ENCODE measurements at places on chromosomes 16 and 17.
A peak's percentile ranks its signal among the peaks of the same experiment; 100 is the strongest.

- DNase-seq: no peak
Measured at GRCh38 chr17:78912082-78912481, 9.1 kb upstream of the CEP295NL start.

DNA sequence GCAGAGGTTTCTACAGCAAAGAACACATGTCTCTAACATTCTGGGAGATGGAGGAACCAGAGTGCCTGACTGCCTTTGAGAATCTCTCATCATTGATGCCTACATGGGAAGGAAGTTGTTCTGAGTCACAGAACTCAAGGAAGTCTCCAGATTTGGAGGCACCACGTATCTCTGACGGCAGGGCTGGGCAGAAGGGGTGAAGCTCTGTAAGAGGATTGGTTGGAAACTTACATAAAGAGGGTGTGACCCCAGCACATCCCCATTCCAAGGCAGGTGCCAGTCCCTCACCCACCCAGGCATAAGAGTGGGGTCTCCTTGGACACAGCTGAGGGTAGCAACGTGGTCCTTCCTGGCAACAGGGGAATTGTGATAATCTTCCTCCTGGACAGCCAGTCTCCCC lies 17.4 kb downstream of the TNFRSF13B start:
- no peak for DNase-seq

DNA sequence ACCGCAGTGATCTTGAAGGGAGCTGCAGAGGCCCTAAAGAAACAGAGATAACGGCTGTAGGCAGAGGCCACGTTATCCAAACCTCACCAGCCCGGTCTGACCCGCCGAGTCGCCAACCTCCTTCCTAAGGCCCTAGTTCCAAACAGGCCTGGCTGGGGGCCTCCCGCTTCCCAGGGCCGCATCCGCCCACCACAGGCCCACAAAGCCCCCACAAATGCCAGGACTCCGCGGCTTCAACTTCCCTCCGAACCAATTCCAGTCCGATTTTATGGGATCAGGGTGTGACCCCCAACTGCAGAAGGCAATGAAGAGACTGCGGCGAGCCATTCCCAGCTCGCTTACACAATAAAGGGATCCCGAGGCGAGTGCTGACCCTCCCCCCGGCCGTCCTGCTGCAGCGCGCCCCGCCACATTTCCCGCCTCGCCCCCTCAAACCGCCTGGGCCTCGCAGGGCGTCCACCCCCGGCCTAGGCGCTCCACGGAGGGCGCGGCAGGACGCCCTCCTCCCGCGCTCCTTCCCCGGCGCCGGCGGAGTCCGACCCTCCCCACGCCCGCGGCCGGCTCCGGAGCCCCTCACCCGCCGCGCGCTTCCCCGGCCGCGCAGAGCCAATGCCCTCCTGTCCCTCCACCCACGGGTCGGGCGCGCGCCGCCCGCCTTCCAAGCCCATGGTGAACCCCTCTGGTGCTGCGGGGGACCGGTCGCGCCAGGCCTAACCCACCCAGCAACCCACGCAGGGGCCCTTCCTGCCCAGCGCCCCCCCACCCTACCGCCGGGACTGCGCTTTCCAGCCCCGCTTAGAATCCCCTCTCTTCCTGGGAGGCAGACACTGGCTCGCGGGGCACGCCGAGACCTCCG lies 926 bp downstream of the MYH10 start:
- no peak for DNase-seq

- no peak for DNase-seq
Measured at GRCh38 chr17:61205931-61206330, 193.7 kb upstream of the TBX2 start.

DNA sequence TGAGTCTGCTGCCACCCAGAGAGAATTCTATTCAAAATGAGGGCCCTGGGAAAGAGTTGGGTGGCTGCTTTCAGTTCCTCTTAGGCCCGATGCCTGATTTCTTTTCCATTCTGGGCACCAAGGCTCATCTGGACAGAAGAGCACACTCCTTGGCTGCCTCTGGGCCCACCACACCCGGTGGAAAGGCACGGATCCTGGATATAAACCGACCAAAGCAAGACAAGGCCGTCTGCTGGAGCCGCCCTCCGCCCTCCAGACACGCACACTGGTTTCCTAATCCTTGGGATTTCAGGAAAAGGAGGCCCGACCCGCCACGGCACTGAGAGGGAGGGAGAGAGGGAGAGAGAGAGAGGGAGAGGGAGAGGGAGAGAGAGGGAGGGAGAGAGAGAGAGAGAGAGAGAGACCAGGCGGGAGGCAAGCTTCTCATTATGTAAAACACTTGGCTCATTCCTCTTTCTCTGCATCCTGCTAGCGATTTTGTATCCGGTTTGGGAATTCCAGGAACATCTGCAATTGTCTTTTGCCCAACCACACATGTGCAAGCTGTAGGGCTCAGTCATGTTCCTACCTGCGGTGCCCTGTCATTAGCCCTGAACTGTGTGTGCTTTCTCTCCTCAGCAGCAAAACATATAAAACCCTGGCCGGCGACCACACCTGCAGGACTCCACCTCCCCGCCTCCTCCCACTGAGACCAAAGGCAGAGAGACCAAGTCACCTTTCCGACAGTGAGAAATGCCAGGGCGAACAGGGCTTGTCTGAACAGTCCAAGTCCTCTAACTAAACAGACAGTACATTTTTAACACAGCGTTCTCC lies 347.2 kb downstream of the SOX9 start:
- DNase-seq: no peak

DNA sequence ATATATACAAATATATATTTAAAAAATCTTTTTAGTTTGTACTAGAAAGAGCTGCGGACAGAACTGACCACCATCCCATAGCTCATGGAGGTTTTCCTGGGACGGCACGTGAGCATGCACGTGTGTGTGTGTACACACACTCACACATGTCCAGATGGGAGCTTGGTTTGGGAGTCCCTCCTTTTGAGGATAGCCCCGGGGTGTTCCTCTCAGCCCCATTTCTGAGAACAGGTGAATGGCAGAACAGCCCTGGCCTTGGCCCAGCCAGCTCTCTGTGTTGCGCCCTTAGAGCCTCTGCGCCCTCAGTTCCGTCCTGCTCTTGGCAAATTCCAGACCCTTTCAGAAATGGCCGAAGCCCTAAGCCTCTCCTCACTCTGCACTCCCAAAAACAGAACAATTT lies 70.1 kb downstream of the AMFR start:
- DNase-seq: no peak

DNA sequence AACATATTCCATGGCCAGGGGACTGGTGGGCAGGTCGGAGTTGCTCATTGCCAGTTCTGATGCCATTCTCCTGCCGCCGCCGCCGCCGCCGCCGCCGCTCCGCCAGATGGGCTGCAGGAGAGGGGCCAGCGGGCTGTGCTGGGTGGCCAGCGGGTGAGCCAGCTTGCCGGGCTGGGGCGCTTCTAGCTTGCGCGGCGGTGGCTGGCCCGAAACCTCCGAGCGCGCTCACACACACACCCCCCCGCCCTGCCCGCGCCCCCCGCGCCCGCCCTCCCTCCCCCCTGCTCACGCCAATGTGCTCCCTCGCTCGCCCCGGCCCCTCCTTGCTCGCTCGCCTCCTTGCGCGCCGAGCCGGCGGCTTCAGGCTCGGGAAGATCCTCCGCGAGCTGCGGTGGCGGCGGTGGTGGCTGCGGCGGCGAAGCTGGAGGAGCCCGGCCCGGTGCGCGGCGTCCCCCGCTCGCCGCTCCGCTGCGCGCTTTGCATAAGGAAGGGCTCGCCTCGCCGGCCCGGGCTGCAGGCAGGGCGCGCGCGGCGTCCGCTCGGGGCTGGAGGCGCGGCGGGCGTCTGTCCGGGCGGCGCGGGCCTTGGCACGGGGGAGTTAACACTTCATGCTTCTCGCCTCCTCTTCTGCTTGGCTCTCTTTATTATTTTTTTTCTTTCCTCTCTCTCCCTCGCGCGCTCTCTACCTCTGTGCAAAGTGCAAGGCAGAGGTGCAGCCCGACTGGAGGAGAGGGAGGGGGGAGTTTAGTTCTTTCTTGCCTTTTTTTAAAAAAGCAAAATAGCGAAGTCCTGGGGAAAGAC lies 500 bp downstream of the MAF start:
- DNase-seq: no peak

- DNase-seq: no peak
Measured at GRCh38 chr17:55053855-55054254, 85.3 kb downstream of the STXBP4 start.

DNA sequence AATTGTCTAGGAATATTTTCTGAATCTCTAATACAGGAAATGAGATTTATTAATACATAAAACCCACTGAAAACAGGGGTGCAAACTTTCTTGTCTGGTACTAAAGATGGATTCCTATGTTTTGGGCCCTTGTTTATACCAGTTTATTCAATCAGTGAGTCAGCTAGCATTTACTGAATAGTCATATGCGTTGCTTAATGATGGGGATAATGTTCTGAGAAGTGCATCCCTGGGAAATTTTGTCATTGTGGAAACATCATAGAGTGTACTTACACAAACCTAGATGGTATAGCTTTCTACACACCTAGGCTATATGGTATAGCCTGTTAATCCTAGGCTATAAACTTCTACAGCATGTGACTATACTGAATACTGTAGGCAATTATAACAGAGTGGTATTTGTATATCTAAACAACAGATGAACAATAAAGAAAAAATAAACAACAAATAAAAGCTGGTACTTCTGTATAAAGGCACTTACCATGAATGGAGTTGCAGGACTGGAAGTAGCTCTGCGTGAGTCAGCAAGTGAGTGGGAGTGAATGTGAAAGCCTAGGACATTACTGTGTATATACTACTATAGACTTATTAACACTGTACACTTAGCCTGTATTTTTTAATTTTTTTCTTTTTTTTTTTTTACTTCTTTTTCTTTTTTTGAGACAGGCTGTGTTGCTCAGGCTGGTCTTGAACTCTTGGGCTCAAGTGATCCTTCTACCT lies 63.7 kb downstream of the SIAH1 start:
- DNase-seq: no peak

GRCh38 chr16:56005958-56006357 lies 130.8 kb upstream of the CES5A start:
- no peak for DNase-seq

- DNase-seq: no peak
Measured at GRCh38 chr17:50660042-50660886, 25.6 kb downstream of the ABCC3 start.

GRCh38 chr16:23434380-23434779 lies 18.6 kb downstream of the COG7 start:
- peak; percentile 57 for DNase-seq

GRCh38 chr16:60763869-60764268 lies 1272.4 kb downstream of the CDH8 start:
- DNase-seq: no peak

- DNase-seq: no peak
Measured at GRCh38 chr16:88334778-88335720, 47.7 kb upstream of the ZNF469 start.

DNA sequence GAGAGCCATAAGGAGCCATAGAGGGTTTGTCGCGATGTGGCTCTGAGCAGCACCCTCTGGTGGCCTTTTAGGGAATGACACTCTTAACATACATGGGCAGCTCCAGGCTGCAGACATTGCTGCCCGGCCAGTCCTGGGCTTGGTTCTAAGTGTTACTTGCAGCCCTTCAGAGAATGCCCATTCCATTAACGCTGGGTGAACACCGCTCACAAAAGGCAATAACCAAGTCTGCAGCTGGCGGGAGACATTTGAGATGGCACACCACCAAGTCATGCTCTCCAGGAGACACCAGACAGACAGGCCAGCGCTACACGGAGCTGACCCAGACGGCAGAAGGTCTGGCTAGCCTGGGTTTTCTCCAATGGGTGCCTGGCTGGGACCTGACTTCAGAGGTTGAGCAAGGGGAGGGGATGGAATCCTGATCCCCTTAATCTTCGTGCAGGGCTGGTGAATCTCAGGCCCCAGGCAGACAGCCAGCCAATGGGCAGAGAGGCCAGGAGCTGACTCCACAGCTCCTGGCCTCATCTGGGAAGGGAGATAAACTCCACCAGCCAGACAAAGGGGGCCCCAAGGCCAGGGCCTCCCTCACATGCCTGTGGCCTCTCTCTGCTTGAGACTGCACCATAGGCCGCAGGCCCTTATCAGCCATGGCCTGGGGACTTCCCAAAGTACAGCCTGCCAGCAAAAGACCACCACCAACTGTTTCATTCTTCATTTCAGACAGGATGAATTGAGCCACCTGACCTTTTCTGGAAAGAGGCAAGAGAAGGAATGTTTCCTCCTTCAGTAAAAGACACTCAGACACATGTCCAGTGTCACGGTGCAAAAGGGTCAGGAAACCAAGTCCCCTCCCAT lies 58.8 kb downstream of the ZDHHC7 start:
- peak; percentile 28 for DNase-seq

GRCh38 chr17:27593232-27593856 lies 37.6 kb upstream of the LGALS9 start:
- no peak for DNase-seq

- DNase-seq: peak; percentile 42
Measured at GRCh38 chr16:56657555-56658326, at the start of gene MT1F. TSS of gene MT1F (plus strand) at chr16:56657959. CDS start at chr16:56658059, 100 bp downstream.

- peak; percentile 56 for DNase-seq
Measured at GRCh38 chr16:29816694-29817441, 916 bp downstream of the PAGR1 start.

DNA sequence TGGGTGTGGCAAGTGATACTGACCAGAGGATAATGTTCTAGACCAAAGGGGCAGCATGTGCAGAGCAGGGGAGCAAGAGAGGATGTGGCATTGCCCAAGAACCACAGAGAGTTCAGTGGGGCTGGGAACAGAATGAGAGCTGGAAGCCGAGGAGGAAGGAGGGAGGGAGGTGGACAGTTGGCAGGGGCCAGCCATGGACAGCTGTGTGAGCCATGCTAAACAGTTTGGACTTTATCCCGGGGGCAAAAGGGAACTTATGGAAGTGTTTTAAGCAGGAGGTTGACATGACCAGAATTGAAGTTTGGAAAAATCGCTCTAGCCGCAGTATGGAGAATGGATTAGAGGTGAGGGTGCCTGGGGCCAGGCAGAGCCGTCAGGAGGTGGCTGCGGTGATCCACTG lies 29.4 kb upstream of the TMEM132E start:
- DNase-seq: no peak

DNA sequence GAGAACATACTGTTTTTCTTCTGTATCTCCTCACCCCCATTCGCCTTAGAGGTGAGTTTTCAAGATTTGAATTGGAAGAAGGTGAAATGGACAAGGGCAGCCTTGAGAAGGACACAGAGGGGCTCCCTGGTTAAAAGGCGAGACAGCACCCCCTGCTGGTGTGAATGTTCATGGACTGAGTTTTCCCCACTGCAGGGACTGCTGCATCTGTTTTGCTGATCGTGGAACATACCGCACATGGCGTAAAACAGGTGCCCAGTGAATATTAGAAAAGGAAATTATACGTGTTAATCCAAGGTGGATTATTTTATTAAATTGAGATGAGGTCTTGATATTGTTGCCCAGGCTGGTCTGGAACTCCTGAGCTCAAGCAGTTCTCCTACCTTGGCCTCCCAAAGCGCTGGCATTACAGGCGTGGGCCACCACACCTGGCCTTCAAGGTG lies 54.5 kb downstream of the NDE1 start:
- DNase-seq: peak; percentile 17

- peak; percentile 41 for DNase-seq
Measured at GRCh38 chr17:74431568-74432423, at the start of gene GPRC5C. TSS of gene GPRC5C (plus strand) at chr17:74432088. CDS start at chr17:74439777, 7,689 bp downstream.

- DNase-seq: no peak
Measured at GRCh38 chr17:9968881-9969280, 63.8 kb upstream of the RCVRN start.

- DNase-seq: no peak
Measured at GRCh38 chr16:85872734-85873133, 26.2 kb upstream of the IRF8 start.
